ENCODE measurements at places on chromosomes 16 and 17.

DNA sequence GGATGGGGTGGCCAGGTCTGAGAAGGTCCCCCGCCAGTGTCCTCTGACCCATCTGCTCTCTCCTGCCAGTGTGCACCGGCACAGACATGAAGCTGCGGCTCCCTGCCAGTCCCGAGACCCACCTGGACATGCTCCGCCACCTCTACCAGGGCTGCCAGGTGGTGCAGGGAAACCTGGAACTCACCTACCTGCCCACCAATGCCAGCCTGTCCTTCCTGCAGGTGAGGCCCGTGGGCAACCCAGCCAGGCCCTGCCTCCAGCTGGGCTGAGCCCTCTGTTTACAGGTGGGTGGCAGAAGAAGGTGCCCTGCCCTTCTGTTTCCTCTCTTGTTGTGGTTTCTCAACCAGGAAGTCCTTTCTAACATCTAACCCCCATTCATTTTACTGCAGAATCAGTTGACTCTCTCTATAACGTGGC lies 7.1 kb downstream of the ERBB2 start:
- DNase-seq: no peak

DNA sequence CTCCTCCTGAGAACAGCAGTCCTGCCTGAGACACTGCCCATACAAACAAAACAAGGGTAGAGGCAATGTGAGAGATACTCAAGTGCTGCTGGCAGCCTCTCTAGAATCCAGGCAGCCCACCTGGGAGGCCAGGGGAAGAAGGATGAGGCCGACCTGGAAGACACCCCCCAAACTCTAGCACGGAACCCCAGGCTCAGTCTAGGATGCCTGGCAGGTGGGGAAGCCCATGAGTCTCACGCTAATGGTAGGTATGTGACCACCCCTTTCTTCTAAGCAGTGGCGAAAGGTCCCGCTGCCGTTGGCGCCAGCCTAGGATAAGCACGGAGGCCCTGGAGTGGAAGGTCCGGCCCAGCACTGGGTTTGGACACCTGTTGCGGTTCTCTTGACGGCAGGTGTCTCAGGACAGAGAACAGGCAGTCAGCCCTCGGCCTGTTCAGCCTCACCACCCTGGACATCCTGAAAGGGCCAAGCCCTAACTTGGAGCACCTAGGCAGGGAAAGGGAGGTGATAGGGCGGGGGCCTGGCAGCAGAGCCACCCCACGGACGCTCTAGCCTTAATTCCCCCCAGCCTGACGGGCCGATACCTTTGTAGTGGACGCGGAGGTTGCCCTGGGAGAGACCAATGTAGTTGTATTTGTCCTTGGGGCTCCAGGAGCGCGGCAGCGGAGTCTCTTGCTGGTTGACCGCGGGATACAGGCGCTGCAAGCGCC lies 487 bp downstream of the RANBP10 start:
- no peak for DNase-seq

DNA sequence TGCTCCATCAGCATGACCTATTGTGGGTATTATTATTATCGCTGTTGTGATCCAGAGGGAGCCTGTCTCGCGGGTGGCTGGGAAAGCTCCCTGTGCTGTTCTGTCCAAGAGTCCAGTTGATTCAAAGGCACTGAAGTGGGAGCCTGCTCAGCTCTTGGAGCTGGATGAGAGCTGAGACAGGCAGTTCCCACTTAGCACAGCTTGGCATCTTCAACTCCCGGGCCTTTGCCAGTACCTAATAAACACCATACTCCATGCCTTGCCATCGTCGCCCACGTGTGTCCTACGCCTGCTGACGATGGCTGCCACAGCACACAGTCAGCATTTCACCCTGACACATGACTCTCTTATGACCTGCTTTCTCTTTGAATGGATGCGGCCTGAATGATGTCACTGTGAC lies 32.6 kb downstream of the RTN4RL1 start:
- no peak for DNase-seq

- no peak for DNase-seq
Observed at GRCh38 chr17:944266-944826, 35.2 kb downstream of the NXN start.

DNA sequence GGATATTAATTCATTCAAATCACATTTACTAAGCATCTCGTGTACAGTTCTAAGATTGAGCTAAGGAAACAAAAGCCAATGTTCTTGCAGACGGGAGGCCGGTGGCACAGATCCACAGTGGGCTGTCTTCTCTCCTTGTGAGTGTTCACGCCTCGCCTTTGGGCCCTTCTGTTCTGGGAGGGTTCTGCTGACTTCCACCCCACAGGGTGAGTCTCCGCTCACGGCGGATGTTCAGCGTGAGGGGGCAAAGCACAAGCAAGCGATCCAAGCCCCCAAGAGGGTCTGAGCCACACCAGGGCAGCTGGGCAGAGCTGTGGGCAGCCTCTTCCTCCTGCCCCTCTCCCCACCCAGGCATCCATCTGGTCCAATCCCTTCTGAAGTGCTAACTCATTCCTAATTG lies 84.3 kb upstream of the DOC2B start:
- no peak for DNase-seq

DNA sequence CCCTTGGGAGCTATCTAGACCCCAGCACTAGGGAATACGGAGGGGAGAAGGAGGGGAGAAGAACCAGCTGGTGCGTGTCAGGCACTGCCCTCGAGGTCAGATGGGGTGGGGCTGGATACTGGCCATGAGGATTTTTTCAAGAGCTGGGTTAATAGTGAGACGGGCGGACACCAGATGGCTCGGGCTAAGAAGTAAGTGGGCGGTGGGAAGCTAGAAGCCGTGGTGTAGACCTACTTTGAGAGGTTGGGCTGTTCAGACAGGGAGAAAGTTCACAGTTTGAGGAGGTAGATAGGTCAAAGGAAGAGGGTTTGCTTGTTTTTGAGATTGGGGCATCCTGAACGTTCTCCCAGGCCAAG lies 303.8 kb downstream of the SEC14L1 start:
- DNase-seq: no peak

DNA sequence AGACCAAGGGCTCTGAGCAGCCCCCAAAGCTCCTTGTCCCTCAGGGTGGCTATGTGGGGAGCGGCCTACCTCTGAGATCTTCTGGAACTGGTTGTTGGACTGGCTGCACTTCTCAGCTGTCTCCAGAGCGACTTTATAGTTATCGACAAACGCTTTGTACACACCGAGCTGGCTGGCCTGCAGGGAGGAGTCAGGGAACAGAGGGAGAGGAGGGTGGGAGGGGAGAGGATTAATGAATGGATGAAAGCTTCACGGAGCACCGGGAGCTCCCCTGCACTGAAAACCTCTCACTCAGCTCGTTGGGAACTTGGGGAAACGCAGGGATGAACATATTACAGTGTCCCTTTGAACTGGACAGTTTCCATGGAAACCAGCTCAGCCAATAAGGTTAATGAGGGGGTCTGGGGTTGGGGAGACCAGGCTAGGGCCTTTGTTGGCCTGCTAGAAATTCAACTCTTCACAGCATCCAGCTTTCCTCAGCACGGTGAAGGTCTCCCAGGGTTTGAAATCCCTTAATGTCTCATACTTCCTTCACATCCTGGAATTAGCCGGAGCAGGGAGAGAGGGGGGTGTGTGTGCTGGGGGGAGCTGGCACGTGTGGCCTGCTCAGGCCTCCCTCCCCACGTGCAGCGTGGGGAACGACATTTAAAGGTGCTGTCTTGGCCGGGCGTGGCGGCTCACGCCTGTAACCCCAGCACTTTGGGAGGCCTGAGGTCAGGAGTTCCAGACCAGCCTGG lies 86.7 kb downstream of the TIMM22 start:
- no peak for DNase-seq

DNA sequence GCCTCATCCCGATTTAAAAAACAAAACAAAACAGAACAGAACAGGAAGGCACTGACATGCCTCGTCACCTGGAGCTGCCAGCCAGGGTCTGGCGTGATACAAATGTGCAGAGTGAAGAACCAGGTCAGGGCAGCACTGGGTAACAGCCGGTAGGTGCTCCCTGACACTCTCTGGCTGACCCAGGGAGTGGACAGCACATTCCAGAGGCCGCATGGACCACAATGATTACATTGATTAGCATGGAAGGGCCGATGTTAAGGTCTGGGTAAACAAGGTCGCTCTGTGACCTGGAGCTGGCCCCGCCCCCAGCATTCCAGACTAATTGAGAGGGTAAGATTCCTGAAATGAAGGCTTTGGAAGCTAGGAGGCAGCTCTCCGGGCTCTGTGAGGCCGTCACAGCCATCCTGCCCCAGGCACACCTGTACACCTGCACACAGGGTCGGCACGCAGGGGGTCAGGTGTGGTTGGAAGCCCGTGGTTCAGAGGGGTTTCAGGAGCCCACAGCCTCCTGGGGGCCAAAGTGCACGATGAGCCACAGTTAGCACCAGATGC lies 21.4 kb downstream of the PIEZO1 start:
- no peak for DNase-seq

- DNase-seq: no peak
Observed at GRCh38 chr17:41639492-41640473, 15.4 kb upstream of the KRT17 start.

Measured in GM04504 (cell line).